ENCODE measurements at places on chromosomes 1 and 21. TPM values are rescaled to one million over a fixed set of nuclear protein-coding genes. Genes with fewer than 3 reads are reported as not detected.

DNA sequence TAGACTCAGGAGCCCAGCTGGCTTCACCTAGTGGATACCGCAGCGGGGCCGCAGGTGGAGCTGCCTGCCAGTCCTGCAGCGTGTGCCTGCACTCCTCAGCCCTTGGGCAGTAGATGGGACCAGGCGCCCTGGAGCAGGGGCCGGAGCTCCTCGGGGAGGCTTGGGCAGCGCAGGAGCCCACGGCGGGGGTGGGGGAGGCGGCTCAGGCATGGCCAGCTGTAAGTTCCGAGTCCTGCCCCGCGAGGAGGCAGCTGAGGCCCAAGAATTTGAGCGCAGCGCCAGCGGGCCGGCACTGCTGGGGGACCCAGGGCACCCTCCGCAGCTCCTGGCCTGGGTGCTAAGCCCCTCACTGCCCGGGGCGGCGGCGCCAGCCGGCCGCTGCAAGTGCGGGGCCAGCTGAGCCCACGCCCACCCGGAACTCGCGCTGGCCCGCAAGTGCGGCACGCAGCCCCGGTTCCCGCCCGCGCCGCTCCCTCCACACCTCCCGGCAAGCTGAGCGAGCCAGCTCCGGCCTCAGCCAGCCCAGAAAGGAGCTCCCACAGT lies 30.9 kb downstream of the UTP25 start:
- no peak for DNase-seq

DNA sequence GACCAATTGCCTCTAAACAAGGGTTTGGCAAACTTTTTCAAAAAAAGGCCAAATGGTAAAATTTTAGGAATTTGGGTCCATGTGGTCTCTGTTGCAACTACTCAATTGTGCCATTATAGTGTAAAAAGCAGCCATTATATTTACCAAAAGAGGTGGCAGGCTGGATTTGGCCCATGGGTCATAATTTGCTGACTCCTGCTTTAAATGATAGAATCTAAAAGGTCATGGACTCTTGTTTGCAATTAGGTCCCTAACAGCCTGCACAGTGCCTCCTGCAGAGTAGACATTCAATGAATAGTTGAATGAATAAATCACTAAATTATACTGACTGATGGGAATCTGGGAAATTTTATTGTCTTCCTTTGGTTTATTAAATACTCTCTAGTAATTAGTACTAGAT lies 6.2 kb downstream of the BECN2 start:
- no peak for DNase-seq

GRCh38 chr1:91546876-91547275 lies 46.2 kb downstream of the CDC7 start:
- DNase-seq, result no peak

CR1 gene
- total RNA-seq, result not detected

- no peak for DNase-seq
These were observed 23.8 kb upstream of the CSF1 start for GRCh38 chr1:109886827-109887226.

HAO2 gene
- not detected for total RNA-seq

GRCh38 chr1:18748435-18748834 lies 111.0 kb downstream of the TAS1R2 start:
- no peak for DNase-seq

GRCh38 chr1:6462412-6463119 lies 3.4 kb downstream of the TNFRSF25 start:
- DNase-seq, result no peak

DNA sequence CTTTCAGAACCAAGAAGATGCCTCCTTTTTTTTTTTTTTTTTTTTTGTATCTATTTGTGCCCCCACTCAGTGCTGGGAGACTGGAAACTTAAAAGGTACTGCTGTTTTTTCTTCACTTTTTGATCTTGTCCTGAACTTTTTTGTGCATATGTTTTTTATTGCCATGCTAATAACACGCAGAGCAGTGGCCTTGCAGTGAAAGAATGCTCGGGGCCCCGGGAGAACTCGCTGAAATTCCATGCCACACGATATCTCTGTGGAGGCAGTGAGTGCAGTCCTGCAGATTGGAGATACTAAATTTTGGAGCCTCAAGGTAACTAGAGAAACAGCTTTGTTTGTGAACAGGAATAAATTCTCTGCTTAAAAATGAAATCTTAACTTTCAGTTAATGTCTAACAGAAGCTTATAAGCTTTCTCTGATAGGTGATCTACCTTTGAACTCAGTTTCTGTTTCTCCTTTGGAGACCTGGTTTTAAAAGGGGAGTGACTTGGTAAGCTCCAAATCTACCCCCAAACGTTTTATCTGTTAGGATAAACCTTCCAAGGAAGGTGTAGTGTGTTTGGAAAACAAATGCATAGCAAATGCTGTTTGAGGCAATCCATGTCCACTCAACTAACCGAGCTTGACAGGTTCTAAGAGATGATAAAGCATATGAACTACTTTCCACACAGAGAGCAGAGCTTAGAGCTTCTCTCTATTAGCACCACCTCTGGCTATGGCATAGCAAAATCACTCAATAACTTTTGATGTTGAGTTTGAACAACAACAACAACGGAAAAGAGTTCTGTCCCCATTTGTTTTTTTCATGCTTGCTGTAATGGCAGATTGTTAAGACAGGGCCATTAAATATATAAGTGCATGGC lies 113.7 kb upstream of the PLXNA2 start:
- no peak for DNase-seq

CD1B gene
- total RNA-seq, result not detected

GRCh38 chr1:86382878-86383277 lies 13.2 kb downstream of the ODF2L start:
- DNase-seq, result no peak

- DNase-seq, result peak; percentile 46
These were observed 865 bp downstream of the ADPRS start for GRCh38 chr1:36089393-36090121.

- no peak for DNase-seq
These were observed 400.7 kb upstream of the DAB1 start for GRCh38 chr1:57824535-57824934.

MARK1 gene
- total RNA-seq, result not detected

- DNase-seq, result no peak
These were observed 48.1 kb downstream of the ELAPOR1 start for GRCh38 chr1:109161858-109162606.

- DNase-seq, result no peak
These were observed 88.1 kb upstream of the C1orf21 start for GRCh38 chr1:184298440-184299405.

GRCh38 chr1:46622344-46622743 lies 5.7 kb upstream of the MOB3C start:
- DNase-seq, result peak; percentile 65

KRTAP12-2 gene
- not detected for total RNA-seq

GRCh38 chr1:164983023-164983650 lies 373.4 kb downstream of the LMX1A start:
- DNase-seq, result no peak

- no peak for DNase-seq
These were observed 498.4 kb upstream of the USP24 start for GRCh38 chr1:55713516-55713915.

- no peak for DNase-seq
These were observed 3.7 kb upstream of the SARS1 start for GRCh38 chr1:109210058-109210457.

DNA sequence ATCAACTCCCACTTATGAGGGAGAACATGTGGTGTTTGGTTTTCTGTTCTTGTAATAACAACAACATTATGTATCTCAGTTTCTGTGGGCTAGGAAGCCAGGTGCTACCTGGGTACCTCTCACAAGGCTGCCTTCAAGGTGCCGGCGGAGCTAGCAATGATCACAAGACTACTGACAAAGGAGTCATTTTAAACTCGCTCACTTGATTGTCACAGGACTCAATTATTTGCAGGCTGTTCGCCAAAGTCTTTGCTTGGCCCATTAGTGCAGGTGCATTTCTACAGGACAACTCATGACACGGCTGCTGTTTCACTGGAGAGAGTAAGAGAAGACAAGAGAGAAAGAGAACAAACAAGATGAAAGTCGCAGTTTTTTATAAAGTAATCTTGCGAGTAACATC lies 1237.4 kb upstream of the TMPRSS15 start:
- no peak for DNase-seq

DNA sequence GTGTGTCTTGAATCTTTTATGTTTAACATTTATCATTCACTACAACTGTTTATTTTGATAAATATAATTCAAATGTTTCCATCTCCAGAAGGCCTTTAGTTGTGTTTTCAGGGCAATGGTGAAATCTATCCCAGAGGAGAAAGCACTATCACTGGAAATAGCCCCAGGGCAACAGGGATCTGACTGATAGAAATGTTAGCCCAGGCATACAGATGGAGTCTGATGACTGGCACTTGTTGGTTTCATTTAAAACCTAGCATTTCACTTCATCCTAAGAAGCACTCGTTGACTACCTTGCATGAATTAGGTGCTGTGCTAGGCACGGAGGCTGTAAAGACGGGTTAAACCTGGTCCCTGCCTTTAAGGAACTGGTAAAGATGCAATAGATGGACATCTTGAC lies 103.1 kb downstream of the C1orf21 start:
- DNase-seq, result no peak

CYP2J2 gene
- total RNA-seq, result not detected

- DNase-seq, result no peak
These were observed 141.1 kb upstream of the SAMSN1 start for GRCh38 chr21:14687268-14687625.

DNA sequence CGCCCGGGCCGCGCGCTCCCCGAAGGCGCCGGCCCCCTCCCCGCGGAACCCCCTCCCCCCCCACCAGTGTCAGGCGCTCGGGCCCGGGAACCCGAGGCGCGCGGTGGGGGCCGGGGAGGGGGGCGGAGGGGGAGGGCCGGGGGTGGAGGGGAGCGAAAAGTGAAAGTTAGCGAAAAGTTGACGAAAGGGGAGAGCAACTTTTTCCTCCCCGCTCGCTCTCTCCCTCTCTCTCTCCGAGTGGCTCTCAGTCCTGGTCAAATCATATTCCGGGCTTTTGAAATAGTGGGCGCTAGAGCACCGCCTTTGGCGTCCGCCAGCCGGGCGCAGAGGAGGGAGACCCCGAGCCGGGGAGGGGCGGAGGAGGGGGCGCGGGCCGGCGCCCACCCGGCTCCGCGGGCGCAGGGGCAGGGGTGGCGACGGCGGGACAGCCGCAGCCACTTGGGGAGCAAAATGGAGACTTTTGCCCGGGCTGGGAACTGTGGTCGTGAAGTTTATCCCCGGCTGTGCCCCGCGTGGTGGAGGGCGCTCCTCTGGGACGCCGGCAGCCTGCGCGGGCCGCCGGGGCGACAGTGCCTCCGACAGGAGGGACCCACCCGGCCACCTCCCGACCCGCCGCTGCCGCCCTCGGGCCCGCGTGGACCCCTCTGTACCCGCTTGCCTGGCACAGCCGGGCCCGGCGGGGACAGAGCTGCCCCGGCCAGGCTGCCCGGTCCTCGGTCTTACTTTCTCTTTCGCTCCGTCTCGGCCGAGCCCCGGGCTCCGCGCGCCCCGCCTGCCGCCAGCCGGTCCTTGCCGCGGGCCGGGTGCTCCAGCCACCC lies 697 bp downstream of the PRDM16 start:
- DNase-seq, result no peak

DNA sequence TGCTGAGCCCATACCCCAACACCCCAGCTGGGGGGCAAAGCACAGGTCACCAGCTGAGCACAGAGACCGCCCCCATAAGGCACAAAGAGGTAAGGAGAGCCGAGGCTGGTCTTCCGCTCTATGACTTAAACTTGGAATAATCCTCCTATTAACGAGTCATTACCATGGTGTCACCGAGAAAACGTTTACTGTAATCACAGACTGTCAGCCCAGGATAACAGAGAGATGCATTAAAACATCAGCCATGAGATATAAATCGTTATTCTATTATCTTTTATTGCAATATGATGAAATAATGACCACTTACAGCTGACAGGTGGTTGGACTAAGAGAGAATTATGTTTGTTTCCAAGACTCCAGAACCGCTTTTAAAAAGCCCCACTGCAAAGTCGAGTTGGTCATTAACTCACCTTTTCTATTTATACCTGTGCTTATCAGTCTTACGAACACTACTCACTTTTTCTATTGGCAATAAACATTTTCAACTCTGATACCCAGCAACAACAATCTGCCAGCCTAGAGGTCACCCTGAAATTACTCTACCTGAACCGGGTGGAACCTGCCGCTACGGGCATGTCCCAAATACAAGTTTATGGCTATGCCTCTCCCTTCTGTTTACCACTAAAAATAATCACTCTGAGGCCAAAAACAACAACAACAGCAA lies 21.5 kb downstream of the NPHP4 start:
- no peak for DNase-seq

- DNase-seq, result no peak
These were observed 27.1 kb downstream of the AHDC1 start for GRCh38 chr1:27576806-27577227.

GPN2 gene
- total RNA-seq, result 37.2 TPM

C1orf122 gene
- total RNA-seq, result 103 TPM

GRCh38 chr1:85245891-85246290 lies 13.6 kb downstream of the C1orf52 start:
- no peak for DNase-seq

- DNase-seq, result no peak
These were observed 37.4 kb downstream of the ZNF496 start for GRCh38 chr1:247294282-247294681.

DNA sequence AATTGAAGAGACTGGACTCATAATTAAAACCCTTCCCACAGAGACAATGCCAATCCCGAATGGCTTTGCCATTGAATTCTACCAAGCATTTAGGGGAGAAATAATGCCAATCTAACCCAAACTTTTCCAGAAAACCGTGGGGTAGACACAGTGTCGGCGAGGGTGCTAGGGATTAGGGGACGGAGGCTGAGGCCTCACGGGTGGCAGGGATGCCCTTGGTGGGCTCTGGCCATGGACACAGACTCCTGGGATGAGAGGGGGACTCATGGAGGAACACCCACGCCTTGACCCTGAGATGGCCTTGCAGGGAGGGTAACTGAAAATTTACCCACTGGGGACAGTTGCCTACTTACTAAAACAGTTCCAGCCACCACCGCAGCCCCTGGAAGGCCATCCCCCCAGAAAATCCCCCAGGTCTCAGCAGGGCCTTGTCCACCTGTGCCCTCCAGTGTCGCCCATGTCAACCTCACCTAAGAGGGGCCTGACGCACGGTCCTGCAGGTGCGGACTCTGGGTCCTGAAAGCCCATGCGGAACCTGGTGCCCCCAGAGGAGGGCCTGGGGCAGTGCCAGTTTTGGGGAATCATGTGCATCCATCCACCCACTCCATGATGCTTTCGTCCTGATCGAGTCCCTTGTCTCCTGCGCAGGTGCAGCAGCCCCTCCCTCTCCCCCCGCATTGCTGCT lies 1.9 kb downstream of the KRTAP10-5 start:
- no peak for DNase-seq

FRRS1 gene
- 9.0 TPM for total RNA-seq

DNA sequence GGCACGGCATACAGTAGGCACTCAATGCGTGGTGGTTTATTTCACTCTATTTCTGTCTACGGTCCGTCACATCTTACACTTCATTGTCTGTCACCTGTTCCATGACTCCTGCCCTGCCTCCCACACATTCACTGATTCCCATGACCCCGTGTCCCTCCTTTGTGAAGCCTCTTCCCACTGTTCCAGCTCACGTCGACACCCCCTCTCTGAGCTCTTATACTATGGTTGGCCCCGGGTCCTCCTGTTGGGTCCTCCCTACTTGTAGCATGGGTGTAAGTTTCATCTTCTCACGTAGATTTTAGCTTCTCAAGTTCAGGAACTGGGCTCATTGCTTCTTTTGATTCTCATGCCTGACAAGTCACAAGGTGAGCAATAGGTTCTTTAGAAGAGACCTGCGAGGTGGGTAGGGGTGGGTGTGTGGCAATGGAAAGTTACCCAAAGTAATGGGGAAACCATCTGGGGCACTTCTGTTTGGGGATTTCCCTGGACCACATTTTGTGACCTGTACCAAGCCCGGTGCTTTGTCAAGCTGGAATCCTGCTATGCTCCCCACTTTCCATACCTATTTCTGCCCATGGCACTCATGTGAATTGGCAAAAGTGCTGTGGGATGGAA lies 22.1 kb upstream of the IL10 start:
- DNase-seq, result no peak

All from HT-29 (cell line).